ENCODE measurements at places on chromosomes 3 and 15. TPM values are rescaled to one million over a fixed set of nuclear protein-coding genes. Genes with fewer than 3 reads are reported as not detected.

The MOBP gene
- not detected for total RNA-seq

The DNAH12 gene
- under 0.01 TPM for total RNA-seq

The GHSR gene
- not detected for total RNA-seq

The GASK1A gene
- total RNA-seq: 0.85 TPM

The CD86 gene
- total RNA-seq: not detected

The SLC22A13 gene
- 0.28 TPM for total RNA-seq

The KCNH8 gene
- total RNA-seq: not detected

The NR2E3 gene
- 0.14 TPM for total RNA-seq

The SGO1 gene
- 0.57 TPM for total RNA-seq

The PTPN23 gene
- 9.5 TPM for total RNA-seq

The GOLGA6B gene
- not detected for total RNA-seq

The C2CD4B gene
- not detected for total RNA-seq

The LZTFL1 gene
- total RNA-seq: 15.4 TPM

The ZNF80 gene
- not detected for total RNA-seq

The AHSG gene
- total RNA-seq: not detected

The CCDC50 gene
- 88.1 TPM for total RNA-seq

The STRA6 gene
- 8.5 TPM for total RNA-seq

The FRMD5 gene
- 1.6 TPM for total RNA-seq

The C15orf61 gene
- 3.6 TPM for total RNA-seq

The OIP5 gene
- total RNA-seq: 0.74 TPM

The HGD gene
- 0.71 TPM for total RNA-seq

The SCG3 gene
- total RNA-seq: not detected

The CD47 gene
- 60.6 TPM for total RNA-seq

The MAP3K13 gene
- total RNA-seq: 11.9 TPM

The POU1F1 gene
- total RNA-seq: not detected

The CDHR4 gene
- under 0.01 TPM for total RNA-seq

The WDR93 gene
- under 0.01 TPM for total RNA-seq

The LRRC34 gene
- 1.4 TPM for total RNA-seq

The CX3CR1 gene
- total RNA-seq: not detected

The ALG1L2 gene
- not detected for total RNA-seq

The RLBP1 gene
- total RNA-seq: not detected

The HRG gene
- total RNA-seq: under 0.01 TPM

The PLSCR5 gene
- not detected for total RNA-seq

The PARP15 gene
- total RNA-seq: 0.14 TPM

The TERB2 gene
- total RNA-seq: not detected

The CIAO2A gene
- total RNA-seq: 65.1 TPM

The CALML4 gene
- 1.1 TPM for total RNA-seq

The ROBO2 gene
- 24.9 TPM for total RNA-seq

The ROPN1 gene
- total RNA-seq: not detected

The PLA2G4D gene
- not detected for total RNA-seq

The CIDEC gene
- 0.14 TPM for total RNA-seq

The PRSS50 gene
- not detected for total RNA-seq

The ATP8B4 gene
- 155 TPM for total RNA-seq

The ZNF501 gene
- 4.0 TPM for total RNA-seq
